Muscle of arm (tissue), 14 donors: ENCODE measurements at places on chromosomes 3 and 15.

DNA sequence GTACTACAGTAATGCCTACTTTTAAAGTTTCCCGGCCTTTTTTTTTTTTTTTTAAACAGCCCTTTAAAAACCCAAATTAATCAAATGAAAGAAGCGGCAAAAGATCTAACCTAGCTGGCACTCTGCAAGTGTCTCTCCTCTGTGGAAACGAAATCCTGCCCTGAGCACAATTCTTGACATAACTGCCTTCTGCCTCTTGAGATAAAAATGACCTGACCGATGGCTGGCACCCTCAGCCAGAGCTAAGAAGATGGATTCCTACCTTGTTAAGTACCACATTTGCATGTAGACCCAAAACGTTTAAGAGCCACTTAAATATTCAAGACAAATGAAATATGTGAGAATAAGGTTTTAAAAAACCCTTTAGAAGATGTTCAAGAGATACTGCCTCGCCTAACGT is 16.6 kb upstream of the SLC12A8 start:
- DNase-seq: no peak

DNA sequence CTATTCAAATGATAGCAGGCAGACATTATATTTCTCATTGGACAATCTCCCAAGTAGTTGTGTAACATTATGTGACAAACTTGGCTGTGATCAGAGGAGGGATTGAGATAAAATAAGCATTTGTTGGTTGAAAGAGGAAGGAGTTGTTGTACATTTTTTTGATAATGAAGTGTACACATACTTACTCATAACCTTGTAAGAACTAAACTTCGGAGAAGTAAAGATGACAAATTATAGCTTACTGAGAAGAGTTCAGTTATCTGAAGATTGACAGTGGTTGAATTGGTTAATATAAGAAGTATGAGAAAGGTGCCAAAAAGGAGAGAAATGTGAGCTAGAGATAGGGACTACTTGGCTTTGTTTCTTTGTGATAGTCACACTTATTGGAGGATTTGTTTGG is 32.6 kb downstream of the STT3B start:
- no peak for DNase-seq

DNA sequence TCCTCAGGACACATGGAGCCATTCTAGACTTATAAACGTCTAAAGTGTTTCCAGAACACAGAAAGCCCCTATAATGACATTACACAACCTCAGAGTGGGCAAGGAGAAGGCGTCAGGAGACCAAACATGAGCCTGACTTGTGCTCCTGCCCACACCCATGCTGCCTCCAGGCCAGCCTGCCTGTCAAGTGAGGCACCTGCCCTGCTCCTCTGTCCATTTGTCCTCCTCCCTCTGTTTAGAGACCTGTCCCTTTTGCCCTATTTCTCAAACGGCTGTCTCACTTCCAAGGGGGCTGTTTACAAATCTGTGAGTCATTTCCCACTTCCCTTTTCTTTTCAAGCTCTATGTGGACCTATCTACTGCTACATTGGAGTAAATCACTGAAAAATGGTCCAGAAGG is 21.0 kb downstream of the ZDHHC3 start:
- no peak for DNase-seq

- no peak for DNase-seq
Measured at GRCh38 chr15:95557226-95558046, 773.1 kb upstream of the NR2F2 start.

DNA sequence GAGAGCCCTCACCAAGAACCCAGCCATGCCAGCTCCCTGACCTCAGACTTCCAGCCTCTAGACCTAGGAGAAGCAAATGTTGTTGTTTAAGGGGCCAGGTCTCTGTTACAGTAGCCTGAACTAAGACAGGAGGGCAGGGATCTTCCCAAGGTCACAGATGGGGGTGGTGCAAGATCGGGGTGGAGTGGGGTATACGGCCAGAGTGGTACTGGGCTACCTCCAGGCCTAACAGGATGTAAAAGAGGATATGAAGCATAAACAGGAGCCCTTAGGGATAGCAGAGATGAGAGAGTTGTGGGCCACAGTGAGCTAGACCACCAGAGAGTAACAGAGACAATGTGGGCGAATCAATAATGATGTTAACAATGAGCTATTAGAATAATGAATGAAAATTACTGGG is 82.9 kb downstream of the TOP2B start:
- no peak for DNase-seq

DNA sequence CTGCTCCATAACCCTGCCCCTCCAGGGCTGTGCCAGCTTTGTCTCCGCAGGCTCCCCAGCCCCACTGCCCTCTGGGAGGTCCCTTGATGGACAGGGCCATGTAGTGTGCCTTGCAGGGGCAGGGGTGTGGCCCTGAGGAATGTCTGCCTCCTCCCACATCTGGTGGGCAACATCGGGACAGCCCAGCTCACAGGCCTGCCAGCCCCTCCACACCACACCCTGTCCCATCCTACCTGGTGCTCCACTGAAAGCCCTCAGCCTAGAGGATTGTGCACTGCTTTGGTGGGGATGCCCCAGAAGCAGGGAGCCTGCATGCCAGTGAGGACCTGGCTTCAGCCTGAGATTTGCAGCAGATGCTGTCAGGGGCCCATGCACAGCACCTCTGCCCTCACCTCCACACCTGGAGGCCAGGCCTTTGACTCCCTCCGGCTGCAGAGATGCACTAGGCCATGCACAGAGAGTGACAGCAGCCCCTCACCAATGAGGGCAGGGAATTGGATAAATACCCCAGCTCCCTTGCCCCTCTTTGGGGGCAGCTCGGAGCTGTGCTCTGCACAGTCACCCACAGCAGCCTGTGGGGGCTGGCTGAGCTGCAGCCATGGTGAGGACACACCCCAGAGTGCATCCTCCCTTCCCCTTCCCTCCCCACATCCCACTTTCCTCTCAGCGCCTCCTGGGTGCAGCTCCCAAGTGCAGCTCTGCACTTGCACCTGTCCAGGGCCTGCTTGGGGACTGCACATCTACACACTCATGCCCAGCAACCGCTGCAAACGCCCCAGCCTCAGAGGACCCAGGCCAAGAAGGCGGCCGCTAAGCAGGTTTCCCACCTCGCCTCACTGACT is 2.7 kb downstream of the C3orf22 start:
- DNase-seq: no peak

DNA sequence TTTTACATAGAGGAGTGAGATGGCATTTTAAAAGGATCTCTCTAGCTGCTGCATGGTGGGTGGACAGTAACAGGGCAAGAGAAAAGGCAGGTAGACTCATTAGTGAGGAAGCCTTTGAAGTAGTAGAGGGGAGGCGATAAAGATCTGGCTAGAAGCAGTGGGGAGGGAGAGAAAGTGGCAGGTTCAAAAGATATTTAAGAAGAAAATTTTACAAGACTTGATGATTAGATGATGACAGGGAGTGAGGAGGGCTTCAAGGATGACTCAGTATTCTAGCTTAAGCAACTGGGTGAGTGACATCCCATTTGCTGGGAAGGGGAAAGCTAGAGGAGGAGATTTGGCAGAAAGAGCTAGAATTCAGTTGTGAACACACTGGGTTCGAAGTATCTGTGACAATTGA is 3.8 kb upstream of the BRPF1 start:
- DNase-seq: no peak

- DNase-seq: no peak
Measured at GRCh38 chr3:56122911-56123310, 345.4 kb downstream of the ERC2 start.

- DNase-seq: no peak
Measured at GRCh38 chr3:190877925-190878324, 15.4 kb upstream of the GMNC start.
